Osteocyte (in vitro differentiated cells): ENCODE measurements at places on chromosomes 13 and 19. TPM values are rescaled to one million over a fixed set of nuclear protein-coding genes. Genes with fewer than 3 reads are reported as not detected.

DNA sequence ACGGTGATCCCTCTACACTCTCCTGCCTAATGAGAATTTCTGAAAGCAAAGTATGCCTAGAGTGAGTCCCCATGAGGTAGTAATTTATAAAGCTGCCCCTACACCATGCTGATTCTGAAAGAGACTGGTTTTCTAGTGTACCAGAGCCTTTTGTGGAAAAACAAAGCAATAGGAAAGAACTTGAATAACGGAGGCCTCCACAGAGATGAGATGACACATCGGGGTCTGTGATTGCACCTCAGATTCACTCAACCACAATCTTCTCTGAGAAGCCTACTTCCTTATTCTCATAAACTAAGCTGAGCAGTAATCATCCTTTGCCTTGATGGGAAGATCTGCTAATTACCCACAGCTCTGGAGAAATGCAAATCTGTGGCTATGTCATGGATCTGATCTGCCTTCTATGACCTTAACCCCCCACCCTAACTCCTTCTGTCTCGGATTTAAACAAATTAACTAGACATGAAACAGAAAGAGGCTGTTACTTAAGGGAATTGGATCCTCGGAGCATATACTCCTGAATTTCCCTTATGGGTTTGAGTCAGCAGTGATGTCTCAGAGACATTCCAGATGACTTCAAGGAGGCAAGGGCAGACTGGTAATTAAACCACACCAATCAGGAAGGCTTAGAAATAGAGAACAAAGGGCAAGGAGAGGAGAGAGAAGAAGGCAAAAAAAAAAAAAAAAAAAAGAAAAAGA, 128.0 kb downstream of the DCT start:
- DNase-seq: no peak

GRCh38 chr13:31891472-31891871, 140.1 kb upstream of the FRY start:
- no peak for DNase-seq

DNA sequence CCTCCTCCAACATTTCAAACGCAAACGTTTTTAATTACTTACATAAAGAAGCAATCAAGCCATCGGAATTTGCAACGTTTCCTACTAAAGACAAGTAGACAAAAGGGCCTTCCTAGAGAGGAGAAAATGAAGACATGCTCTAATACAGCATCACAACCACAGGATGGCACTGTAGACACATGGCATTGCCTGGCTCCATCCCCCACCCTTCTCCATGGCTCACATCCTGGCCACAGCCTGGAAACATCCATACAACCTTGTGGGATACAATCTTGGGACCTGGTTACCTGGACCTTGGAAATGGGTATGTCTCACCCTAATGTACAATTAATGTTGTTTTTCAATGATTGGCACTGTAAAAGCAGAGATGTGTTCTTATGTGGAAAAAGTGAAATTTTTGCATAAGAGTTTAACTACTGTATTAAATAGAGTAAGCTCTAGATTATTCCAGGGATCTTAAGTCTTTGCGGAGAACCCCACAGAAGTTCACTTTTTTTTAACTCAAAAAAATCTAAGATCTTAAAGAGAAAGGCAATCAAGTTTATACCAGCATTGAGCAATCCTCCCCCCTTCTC, 21.5 kb downstream of the EBPL start:
- no peak for DNase-seq

DNA sequence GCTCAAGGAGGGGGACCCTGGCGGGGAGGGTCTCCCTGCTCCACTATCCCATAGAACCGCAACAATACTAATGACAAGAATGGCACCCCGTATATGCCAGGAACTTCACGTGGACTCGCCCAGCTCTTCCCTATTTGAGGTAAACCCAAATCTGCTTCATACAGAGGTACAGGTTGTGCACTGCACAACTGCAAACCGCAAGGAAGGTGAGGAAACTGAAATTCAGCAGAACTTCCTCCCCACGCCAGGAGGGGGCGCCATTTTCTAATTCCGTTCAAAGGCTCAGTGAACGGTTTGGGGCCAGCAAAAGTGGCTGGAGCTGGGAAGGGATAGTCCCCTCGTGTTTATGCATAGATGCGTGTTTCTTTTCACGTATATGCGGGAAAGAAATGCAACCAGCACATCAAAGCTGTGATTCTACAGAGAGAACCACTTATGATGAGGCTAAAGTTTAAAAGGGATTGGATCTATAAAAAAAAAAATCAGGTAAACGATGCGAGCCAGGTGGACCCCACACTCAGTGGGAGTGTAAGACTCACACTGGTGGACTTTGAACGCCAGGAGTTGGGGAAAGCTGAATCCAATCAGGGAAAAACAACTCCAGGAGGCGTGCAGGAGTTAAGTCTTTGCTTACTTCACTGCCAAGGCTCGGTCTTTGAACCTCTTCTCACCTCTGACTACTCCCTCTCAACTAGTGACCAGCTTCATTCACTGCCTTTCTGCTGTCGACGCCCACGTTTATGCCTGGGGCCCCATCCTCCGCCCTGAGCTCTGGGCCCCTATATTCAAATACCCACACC, 20.3 kb downstream of the C19orf81 start:
- no peak for DNase-seq

Gene ADM5
- 0.73 and 1.5 TPM in 2 replicates for total RNA-seq

Gene YIPF2
- 68.4 and 79.5 TPM in 2 replicates for total RNA-seq

Gene PRR36
- total RNA-seq: 0.24 and 0.51 TPM in 2 replicates
